ENCODE measurements at places on chromosomes 4 and X.

GRCh38 chrX:102835504-102836146, 101.4 kb upstream of the RAB40AL start:
- H3K4me3 ChIP-seq: no peak overlapping the region
- no peak overlapping the region for H3K27ac ChIP-seq
- peaks cover 9% of the 10 kb centered on the region for H3K27me3 ChIP-seq
- H3K4me1 ChIP-seq: no peaks in the 10 kb centered on the region
- DNase-seq: peak; percentile 7

DNA sequence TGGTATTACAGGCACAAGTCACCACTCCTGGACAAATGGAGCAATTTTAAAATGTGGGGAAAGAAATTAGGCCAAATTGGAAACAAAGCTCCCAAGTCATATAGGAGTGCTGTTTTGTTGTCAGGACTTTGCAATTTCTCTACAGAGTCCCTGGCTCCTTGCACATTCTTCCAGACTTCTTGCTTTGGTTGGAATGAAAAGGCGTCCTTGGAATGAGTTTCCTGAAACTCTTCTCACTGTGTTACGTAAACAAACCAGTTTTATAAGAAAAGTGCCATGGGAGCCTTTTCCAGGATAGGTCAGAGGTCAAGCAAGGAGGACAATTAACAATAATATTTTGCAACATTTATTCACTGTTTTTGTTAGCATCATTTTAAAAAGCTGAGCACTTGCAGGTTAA, 32.4 kb upstream of the KIT start:
- H3K27ac ChIP-seq: no peak overlapping the region
- H3K4me3 ChIP-seq: no peak overlapping the region
- no peaks in the 10 kb centered on the region for H3K36me3 ChIP-seq
- H3K4me1 ChIP-seq: no peaks in the 10 kb centered on the region
- peaks cover 3% of the 10 kb centered on the region for H3K27me3 ChIP-seq
- DNase-seq: peak; percentile 41

- peak; percentile 31 for DNase-seq
- no peaks in the 10 kb centered on the region for H3K27me3 ChIP-seq
- H3K4me3 ChIP-seq: no peak overlapping the region
- H3K4me1 ChIP-seq: no peaks in the 10 kb centered on the region
- H3K27ac ChIP-seq: no peak overlapping the region
- H3K36me3 ChIP-seq: no peaks in the 10 kb centered on the region
These were observed 63.4 kb downstream of the GRXCR1 start for GRCh38 chr4:42955746-42956505.

DNA sequence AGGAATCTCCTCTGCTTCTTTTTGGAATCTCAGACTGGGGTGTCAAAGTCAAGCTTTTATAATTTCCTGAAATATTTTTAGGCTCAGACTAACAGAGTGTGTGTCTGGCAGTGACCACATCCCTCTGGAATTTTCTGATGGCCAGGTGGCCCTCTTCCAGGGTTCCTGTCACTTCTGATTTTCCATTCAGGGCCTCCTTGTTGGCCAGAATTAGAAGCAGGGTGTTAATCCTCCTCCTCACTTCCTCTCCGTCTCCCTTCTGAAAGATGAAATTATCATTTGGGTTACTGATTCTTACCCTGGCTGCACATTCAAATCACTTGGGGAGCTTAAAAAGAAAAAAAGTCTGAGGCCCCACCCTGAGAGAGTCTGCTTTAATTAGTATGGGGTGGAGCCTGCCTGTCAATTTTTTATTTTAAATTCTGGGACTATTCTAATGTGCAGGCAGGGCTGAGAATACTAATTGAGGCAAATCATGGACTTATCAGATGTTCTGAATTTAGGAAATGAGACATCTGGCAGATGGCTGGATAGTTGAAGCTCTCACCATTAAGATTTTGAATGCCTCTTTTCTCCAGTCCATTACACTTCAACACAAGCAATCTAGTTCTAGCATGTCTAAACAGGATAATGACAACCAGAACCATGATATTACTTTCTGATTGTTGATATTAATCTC, 43.2 kb downstream of the HAND2 start:
- no peak for DNase-seq
- H3K4me1 ChIP-seq: peaks cover 10% of the 10 kb centered on the region
- H3K27me3 ChIP-seq: no peaks in the 10 kb centered on the region
- no peak overlapping the region for H3K4me3 ChIP-seq
- H3K27ac ChIP-seq: no peak overlapping the region

DNA sequence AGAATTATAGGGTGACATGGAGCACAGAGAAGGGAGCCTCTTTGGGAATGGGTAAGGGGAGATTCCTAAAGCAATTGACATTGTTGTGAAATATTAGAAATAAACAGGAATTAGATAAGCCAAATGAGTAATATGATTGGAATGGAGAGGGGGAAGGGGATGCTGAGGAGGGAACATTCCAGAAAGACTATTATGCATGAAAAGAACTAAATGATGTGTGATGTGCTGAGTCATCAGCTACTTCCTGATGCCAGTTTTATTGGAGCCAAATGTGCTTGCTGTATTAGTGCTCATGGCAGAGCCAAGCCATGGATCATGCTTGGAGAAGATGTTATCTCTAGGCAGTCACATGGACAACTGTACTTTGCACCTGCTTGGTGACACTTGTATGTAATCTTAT, 189.0 kb upstream of the HCCS start:
- H3K36me3 ChIP-seq: no peaks in the 10 kb centered on the region
- H3K27me3 ChIP-seq: peaks cover 3% of the 10 kb centered on the region
- no peak overlapping the region for H3K27ac ChIP-seq
- no peak for DNase-seq
- peaks cover 6% of the 10 kb centered on the region for H3K4me1 ChIP-seq
